Glutamatergic neuron (in vitro differentiated cells): ENCODE measurements at places on chromosomes 1 and 21. TPM values are rescaled to one million over a fixed set of nuclear protein-coding genes. Genes with fewer than 3 reads are reported as not detected.

The TMEM50A gene
- total RNA-seq = 83.5 TPM

The ATAD3B gene
- total RNA-seq = 34.9 TPM

DNA sequence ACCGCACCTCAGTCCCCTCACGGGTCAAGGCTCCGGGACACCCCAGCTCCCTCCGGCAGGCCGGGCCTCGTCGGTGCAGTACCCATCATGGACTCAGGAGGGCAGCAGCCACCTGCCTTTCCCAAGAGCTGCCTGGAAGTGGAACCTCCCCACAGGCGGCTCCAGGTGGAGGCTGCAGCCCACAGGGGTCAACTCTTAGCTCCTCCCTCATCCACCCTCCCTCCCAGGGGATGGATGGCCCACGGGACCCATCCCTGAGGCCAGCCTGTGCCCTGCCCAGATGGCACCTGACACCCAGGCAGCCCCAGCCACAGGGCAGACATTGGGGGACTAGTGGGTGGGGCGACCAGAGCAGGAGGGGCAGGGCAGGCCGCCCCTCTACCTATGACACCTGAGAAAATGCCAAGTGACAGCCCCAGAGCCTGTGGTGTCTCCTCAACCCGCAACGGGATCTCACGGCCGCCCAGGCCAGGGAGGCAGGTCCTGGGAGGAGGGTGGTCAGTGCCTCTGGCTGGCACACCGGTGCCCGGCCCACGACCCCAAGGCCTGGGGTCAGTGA, 1.2 kb upstream of the ARHGEF16 start:
- H3K4me1 ChIP-seq = peaks cover 6% of the 10 kb centered on the region
- H3K4me3 ChIP-seq = no peak overlapping the region
- peak; percentile 89 for DNase-seq

DNA sequence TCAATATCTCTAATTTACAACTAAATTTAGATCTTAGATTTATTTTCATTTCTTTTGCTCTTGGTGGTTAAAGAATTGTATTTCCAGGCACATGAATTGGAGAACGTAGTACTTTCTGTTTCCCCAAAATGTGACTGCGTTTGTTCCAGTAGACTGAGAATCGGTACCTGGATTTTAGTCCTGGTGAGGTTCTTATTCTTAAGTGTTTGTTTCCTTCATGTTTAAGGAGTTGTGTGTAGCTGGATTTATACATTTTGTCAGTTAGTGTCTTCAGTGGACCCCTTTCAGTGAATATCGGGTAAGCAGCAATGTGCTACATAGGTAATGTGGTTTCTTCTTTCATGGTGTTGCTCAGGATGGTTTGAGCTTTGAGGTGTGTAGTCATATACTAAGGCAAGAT, 6.8 kb downstream of the MIER1 start:
- peak overlapping the region; percentile 91 for H3K4me3 ChIP-seq
- H3K27me3 ChIP-seq = peaks cover 1% of the 10 kb centered on the region
- peaks cover 26% of the 10 kb centered on the region for H3K4me1 ChIP-seq
- no peaks in the 10 kb centered on the region for H3K36me3 ChIP-seq
- peak overlapping the region; percentile 18 for H3K27ac ChIP-seq

DNA sequence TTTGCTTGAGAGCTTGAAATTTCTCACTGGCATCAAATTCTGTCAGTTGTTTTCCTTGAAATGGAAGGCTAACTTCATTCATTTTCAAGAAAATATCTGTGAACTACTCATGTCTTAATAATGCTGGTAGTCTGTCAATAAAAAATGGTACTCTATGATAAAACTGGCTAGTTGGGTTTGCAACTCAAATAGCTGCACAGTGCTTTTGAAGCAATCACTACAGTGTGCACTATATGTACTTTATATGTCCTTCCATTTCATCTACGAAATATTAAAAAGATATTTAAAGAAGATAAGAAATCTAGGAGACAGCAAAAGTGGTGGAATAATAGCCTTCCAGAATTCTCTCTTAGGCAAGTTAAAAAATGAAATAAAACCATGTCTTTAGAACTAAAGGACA, 39.9 kb upstream of the ZNHIT6 start:
- no peak for DNase-seq
- H3K4me1 ChIP-seq = no peaks in the 10 kb centered on the region

DNA sequence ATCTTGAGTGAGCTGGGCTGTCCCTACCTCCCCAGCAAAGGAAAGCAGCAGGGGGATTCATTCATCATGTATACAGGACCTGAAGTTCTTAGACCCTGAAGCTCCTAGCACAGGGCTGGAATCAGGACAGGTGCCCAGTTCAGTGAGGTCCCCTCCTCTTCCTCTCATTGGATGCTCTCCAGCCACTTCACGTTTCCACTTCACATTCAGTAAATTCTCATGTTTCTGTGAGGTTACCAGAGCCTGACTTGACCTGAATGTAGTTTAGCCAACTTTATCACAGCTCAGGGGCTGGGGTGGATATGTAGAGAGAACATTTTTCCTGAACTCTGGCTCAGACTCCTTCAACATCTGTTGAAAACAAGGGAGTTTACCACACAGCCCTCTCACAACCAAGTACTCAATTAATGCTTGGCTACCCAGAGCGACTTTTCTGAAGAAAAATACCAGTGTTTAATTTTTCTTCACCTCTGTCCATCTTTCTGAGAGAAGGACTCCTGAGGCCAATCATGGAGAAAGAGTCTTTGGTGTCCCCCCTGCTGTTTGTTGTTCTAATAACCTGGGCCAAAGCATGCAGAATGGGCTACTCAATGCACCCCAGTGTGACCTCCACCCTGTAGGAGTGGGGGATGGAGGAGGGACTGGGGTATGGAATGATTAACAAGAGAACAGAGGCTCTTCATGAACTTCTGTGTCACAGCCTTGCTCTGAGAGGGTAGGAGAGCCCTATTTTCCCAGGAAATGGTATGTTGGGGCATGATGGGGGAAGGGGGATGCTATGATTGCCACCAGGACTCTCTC, 108.3 kb upstream of the FGGY start:
- no peak overlapping the region for H3K27ac ChIP-seq
- H3K4me3 ChIP-seq = no peak overlapping the region
- no peaks in the 10 kb centered on the region for H3K4me1 ChIP-seq
- peaks cover 2% of the 10 kb centered on the region for H3K27me3 ChIP-seq

DNA sequence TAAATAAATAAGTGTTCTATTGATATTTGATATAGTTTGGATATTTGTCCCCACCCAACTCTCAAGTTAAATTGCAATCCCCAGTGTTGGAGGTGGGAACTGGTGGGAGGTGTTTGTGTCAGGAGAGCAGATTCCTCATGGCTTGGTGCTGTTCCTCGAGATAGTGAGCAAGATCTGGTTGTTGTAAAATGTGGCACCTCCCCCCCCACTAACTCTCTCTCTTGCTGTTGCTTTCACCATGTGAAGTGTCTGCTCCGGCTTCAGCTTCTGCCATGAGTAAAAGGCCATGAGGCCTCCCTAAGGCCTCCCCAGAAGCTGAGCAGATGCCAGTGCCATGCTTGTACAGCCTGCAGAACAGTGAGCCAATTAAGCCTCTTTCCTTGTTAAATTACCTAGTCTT, 20.8 kb downstream of the FRRS1 start:
- no peak for DNase-seq
- no peaks in the 10 kb centered on the region for H3K27me3 ChIP-seq
- no peak overlapping the region for H3K4me3 ChIP-seq
- H3K36me3 ChIP-seq = no peaks in the 10 kb centered on the region

GRCh38 chr1:58650141-58650540, 49.7 kb downstream of the MYSM1 start:
- DNase-seq = no peak
- no peak overlapping the region for H3K4me3 ChIP-seq
- H3K4me1 ChIP-seq = no peaks in the 10 kb centered on the region
- H3K36me3 ChIP-seq = no peaks in the 10 kb centered on the region

GRCh38 chr1:229410692-229411433, 23.0 kb downstream of the ACTA1 start:
- H3K4me3 ChIP-seq = peak overlapping the region; percentile 78
- peaks cover 57% of the 10 kb centered on the region for H3K4me1 ChIP-seq
- no peaks in the 10 kb centered on the region for H3K36me3 ChIP-seq
- DNase-seq = peak; percentile 79

DNA sequence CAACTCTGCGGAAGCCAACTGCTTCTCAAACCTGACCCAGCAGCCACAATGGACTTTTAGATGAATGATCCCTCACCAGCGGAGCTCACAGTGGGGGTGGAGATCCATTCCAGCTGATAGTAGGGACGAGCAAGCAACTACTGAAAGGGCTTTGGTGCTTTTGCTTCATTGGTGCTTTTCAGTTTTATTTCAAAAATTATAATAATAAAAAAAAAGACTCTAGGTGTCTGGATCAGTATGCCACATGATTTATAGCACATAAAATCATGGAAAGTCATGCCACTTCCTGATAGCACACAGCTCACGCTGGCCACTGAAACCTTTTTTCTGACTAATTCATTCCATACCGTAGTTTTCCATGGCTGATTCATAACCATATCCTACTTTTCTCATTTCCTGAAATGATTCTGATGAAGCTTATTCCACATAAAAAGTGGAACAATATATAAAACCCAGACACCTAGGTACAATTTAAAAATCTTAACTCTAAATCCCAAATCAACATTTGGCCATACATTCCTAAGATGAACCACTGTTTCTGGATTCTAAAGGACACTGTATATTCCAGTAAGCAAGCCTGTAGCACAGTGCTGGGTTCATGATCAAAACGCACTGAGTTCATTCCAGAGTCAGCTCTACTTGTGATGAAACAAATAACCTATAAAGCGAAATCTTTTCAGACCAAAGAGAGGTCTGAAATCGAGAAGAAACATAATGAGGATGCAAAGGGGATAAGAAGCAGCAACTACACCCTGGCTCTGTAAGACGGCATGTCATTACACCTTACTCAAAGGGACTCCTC, 41.3 kb upstream of the KCNE1 start:
- no peaks in the 10 kb centered on the region for H3K4me1 ChIP-seq
- no peaks in the 10 kb centered on the region for H3K27me3 ChIP-seq
- no peak for DNase-seq
- no peak overlapping the region for H3K27ac ChIP-seq
- H3K36me3 ChIP-seq = peaks cover 21% of the 10 kb centered on the region

DNA sequence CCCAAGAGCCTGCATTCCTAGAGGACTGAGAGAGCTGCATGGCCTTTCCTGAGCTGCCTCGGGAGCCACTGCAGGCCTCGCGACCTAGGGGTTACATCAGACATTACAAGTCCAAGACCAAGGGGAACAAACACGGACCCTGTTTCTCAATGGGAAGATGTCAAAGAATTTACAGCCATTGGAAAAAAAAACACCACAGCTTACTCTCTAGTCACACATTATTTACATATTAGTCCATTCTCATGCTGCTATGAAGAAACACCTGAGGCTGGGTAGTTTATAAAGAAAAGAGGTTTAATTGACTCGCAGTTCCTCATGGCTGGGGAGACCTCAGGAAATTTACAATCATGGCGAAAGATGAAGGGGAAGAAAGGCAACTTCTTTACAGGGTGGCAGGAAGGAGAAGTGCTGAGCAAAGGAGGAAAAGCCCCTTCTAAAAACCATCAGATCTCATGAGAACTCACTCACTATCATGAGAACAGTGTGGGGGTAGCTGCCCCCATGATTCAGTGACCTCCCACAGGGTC, 8.4 kb upstream of the PRMT2 start:
- H3K27me3 ChIP-seq = peaks cover 5% of the 10 kb centered on the region
- no peaks in the 10 kb centered on the region for H3K4me1 ChIP-seq
- no peak for DNase-seq
- H3K36me3 ChIP-seq = peaks cover 9% of the 10 kb centered on the region
- H3K27ac ChIP-seq = no peak overlapping the region
- H3K4me3 ChIP-seq = no peak overlapping the region

GRCh38 chr1:37858931-37859506, 373 bp downstream of the MTF1 start:
- H3K4me1 ChIP-seq = peaks cover 2% of the 10 kb centered on the region
- peak overlapping the region; percentile 62 for H3K27ac ChIP-seq
- peaks cover 3% of the 10 kb centered on the region for H3K27me3 ChIP-seq

DNA sequence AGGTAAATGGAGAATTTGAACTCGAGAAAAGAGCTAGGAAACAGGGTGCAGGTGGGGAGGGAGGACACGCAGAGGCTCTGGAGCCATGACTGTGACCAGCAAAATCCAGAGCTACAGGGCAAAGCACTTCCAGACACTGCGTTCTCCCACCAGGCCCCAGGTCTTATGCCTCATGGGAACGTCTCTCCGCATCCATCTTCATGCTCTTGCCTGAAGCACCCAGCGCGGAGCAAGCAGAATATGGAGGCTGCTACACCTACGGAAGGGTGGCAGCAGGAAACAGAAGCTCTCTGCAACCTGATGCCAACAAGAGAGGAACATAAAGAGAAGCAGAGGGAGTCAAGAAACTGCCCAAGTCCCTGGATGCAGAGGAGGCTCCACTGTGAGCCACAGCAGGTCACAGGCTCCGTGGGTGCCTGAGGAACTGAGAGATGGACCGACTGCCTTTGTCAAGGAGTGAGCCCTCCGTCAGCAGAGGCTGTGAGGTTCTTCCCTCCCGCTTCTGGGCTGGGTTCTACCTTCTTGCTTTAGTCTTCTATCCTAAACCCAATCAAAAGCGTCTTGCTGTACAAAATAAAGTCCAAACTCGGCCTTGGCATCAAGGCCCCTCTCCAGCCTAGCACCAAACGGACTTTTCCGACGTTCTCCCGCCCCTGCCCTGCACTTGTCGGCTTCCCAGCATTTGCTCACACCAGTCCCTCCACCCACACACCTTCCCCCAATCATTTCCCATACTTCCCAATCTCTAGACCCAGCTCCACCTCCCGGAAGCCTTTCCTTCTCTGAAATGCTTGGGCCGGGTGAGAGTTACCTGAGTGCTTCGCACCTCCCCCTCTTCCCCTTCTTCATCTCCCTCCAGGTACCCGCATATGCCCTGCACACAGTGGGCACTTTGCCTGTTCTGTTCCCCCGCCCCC, 930 bp downstream of the DHCR24 start:
- H3K36me3 ChIP-seq = peaks cover 5% of the 10 kb centered on the region
- H3K27me3 ChIP-seq = peaks cover 12% of the 10 kb centered on the region
